Left lung (tissue), 14 donors: ENCODE measurements at places on chromosomes 7 and 10. TPM values are rescaled to one million over a fixed set of nuclear protein-coding genes. Genes with fewer than 3 reads are reported as not detected.

The MRPL32 gene
- polyA plus RNA-seq: 54.7 TPM

DNA sequence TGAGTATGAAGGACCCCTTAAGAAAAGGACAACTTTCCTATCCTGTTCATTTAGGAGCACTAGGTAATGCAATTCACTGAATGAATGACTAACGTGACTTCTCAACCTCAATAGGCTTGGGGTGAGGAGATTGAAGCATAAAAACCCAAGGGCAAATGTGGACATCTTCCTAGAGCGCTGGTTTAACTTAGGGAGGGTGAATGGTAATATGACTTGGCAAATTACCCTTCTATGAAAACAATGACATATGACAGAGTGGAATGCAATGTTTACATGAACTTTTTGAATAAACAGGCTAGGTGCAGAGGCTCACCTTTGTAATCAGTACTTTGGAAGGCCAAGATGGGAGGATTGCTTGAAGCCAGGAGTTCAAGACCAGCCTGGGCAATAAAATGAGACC lies 83.9 kb upstream of the ANK3 start:
- no peak for DNase-seq

- peak; percentile 25 for DNase-seq
Measured at GRCh38 chr10:22253580-22253882, 35.7 kb upstream of the EBLN1 start.

GRCh38 chr10:31644931-31645633 lies 283.5 kb downstream of the ARHGAP12 start:
- no peak for DNase-seq

The CALY gene
- polyA plus RNA-seq: not detected

DNA sequence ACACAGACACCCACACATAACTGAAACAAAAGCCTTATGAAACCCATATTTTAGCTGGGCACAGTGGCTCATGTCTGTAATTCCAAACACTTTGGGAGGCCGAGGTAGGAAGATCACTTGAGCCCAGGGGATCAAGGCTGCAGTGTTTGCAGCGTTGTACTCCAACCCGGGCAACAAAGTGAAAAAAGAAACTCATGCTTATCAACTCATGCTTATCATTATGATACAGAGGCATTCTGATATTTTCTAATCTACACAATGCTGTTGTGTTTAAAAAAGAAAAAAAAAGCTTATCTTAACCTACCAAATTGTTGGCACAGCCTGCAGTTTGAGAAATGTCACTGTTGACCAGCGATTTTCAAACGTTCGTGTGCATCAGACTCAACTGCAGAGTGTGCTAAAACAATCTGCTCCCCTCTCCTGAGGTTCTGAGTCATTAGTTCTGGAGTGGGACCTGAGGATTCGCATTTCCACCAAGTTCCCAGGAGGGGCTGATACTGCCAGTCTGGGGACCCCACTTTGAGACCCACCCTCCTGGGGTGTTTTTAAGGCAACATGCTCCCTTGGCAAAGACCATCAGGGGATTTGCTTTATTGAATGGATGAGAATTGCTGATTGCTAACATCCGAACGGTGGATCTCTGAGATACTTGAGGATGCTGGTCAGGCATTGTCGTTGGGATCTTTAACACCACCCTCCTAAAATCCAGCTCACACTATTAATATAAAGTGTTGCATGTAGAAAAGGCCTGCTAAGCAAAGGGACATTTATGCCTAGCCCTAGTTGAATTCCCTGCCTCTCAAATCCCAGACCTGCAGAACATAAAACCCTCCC lies 16.2 kb downstream of the CHST3 start:
- no peak for DNase-seq

The PRSS37 gene
- 0.62 TPM for polyA plus RNA-seq

GRCh38 chr10:100739517-100740368 lies 5.6 kb upstream of the PAX2 start:
- no peak for DNase-seq

The TDRD1 gene
- 0.15 TPM for polyA plus RNA-seq

GRCh38 chr10:14093730-14094484 lies 236.8 kb downstream of the FRMD4A start:
- DNase-seq: no peak

DNA sequence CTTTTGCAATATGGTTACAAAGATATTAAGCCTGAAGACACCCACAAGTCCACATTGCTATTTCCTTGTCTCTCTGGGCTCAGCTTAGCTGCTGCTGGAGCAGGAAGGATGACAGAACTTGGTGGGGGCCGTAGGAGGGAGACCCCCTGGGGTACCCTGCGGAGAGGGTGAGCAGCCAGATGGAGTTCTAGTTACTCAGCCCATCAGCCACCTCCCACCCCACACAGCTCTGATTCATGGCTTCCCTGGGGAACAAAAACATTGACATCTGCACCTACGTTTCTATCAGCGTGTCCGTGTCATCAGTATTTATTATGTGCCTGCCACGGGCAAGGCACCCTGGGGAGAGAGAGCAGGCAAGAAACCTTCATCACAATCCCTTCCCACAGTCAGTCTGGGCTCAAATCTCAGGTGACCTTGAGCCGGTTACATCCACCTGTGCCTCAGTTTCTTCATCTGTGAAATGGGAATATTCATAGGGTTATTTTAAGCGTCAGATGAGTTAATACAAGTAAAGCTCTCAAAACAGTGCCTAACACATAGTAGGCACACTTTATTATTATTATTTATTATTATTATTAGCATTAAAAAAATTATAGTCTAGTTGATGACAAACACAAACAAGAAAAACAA lies 131.5 kb downstream of the C10orf105 start:
- no peak for DNase-seq

DNA sequence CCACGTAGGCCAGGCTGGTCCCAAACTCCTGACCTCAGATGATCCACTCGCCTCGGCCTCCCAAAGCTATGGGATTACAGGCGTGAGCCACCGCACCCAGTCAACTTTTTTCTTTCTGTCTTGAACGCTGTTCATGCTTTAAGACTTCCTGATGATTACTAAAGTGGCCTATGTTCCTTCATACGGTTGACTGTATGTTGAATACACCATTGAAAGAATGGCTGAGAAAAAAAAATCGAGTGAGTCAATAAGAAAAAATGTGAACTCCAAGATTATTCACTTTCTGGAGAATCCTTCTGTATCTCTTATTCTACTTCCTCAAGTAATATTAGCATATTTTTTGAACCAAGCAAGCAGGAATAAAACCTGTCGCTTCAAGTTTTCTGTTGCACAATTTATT lies 955.0 kb downstream of the GATA3 start:
- DNase-seq: no peak

The KLLN gene
- 1.3 TPM for polyA plus RNA-seq

DNA sequence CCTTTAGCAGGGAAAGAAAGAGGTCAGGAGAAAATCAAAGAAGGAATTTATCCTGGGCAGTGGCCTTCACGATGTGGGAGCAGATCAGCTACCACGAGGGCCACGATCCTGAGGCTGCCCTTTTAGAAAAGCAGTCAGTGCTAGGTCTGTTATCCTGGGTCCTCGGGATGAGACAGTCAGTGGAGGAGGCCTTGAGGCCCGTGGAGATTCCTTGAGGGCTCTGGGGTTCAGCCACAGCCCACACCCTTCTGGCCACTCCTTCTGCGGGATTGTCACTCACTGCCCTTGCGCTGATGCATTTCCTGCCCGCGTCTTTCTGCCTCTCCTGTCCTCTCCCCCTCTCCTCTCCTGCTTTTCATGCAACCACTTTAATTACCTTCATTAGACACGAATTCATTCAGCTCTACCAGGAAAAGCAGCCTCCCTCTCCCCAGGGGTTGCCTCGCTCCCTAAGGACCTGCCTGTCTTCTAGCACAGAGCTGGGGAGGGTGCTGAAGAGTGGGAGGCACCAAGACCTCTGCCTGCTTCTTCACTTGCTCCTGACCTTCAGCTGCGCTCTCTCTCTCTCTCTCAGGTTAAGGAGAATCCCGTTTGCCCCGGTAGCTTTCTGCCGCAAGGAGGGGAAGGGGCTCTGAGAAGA lies 42.6 kb upstream of the LRRC4 start:
- no peak for DNase-seq

- DNase-seq: no peak
Measured at GRCh38 chr7:115478426-115478825, 552.1 kb downstream of the TFEC start.

The LRRC72 gene
- polyA plus RNA-seq: not detected

The HECW1 gene
- 2.9 TPM for polyA plus RNA-seq

- DNase-seq: no peak
Measured at GRCh38 chr7:16710651-16711050, 42.9 kb upstream of the TSPAN13 start.

- no peak for DNase-seq
Measured at GRCh38 chr10:48494073-48494472, 110.8 kb downstream of the ARHGAP22 start.

DNA sequence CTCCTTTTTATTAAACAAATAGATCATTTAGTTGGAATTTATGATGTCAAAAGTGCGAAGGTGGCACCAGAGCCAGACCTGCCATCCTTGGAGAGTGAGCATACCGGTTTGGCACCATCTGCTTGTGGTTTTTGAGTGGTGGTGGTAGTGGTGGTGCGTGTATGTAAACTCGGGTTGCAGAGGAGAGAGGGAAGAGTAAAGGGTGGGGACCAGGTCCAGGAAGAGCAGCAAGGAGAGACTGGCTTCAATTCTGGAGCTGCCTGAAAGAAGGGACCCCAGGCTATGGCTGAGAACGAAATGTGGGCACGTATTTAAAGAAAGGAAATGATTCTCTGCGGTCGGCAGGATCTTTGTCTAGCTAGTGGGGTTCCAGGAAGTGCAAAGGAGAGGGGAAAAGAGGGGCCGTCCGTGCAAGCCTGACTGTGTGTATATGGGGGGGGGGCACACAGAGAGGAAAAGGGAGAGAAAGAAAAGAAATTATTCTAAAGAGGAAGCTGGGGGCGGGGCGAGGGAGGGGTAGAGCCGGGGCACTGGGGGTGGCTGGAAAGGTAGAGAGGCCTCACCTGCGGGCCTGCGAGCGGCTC lies 448 bp upstream of the GOLGA7B start:
- no peak for DNase-seq

The GPRIN2 gene
- 13.5 TPM for polyA plus RNA-seq

DNA sequence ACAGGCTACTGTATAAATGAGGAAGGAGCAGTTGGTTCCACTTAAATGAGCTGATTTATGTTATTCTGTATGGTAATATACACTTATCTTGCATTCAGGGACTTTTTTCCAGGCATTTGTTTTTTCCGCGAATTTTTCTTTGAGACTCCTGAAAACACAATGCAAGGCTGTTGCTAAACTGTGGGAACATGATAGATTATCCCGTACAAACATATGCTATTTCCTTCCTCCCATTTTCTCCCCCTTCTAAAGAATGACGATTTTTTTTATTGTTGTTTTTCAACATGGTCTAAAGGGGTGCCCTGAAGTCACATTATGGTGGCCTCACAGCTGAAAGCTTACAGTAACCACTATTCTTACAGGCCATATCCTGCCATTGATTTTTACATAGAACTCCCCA lies 523.9 kb upstream of the NRP1 start:
- no peak for DNase-seq

DNA sequence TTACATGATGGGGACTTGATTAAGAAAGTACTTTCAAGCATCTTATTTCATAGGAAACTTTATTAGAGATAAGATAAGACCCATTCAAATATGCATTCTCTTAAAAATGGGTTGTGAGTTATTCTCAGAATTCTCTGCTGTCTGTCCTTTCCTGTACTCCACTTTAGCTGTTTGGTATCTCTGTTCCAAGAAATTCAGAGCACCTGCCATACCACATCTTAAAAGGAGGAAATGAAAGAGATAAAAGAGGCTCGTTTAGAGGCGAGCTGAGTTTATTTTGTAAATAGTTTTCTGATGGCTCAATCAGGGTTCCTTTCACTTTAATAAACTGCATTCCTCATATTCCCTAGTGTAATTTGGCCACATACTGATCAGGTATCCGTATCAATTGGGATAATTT lies 87.2 kb downstream of the MDFIC start:
- DNase-seq: no peak

- no peak for DNase-seq
Measured at GRCh38 chr10:113960617-113961181, 83.0 kb upstream of the ADRB1 start.

DNA sequence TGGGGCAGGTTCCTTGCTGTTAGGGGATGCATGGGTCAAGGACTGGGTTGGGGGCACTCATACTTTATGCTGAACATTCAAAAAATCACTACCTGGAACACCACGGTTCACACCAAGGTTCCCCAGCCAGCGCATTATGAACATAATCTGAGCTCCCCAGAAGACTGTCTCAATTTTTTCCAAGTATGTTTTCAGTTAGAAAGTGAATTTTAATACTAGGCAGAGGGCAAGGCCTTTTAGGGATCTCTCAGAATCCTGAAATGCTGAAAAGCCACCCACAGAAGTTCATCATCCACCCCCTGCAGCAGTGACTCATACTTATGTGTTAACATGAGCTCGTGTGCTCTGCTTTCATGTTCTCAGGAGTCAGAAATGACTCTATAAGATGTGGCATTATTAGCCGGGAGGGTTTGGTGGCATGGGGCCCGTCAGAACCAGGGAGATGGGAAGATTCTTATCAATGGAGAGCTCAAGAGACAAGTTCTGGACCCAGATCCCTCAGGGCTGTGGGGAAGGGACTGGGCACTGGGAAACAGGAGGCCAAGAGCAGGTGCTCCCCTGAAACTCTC lies 185.2 kb upstream of the ITGB1 start:
- DNase-seq: no peak

DNA sequence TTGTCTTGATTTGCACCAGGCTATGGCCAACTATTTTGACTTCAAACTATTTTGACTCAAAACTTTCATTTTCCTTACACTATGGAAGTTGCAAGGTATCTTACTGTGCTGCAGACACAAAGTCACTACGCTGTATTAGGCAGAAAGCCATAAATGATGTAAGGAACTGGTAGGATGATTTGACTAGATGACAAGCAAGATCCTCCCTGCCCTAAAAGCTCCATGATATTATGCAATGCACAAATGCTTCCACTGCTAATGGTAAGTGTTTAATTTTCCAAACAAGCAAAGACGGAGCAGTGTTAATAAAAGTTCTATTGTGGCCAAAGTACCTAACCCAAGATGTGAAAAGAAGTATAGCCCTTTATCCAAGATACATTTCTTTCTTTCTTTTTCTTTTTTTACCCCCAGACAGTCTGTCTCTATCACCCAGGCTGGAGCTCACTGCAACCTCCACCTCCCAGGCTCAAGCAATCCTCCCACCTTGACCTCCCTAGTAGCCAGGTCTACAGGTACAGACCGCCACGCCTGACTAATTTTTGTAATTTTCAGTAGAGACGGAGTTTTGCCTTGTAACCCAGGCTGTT lies 98.2 kb downstream of the ANK3 start:
- DNase-seq: no peak

The UNC5B gene
- polyA plus RNA-seq: 26.3 TPM

DNA sequence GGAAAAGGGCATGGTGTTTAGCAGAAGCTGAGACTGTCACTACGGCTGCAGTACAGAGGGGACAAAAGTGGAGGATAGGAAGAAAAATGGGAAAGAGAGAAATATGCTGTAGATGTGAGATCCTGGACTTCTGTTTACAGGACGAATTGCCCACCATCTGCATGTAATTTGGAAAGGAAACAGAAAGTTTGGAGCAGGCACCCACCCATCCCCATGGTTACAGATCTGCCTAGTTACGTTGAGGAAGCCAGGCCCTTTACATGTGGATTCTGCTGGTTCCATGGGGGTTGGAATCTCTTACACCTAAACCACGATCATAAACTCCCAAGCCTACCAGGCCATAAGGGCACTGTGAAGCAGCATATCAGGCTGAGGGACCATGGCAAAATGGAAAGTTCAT lies 84.3 kb downstream of the WDFY4 start:
- DNase-seq: no peak

- DNase-seq: no peak
Measured at GRCh38 chr10:72248468-72249151, 25.1 kb upstream of the DDIT4 start.

The KIF20B gene
- 11.3 TPM for polyA plus RNA-seq

The NKX1-2 gene
- polyA plus RNA-seq: not detected

- peak; percentile 61 for DNase-seq
Measured at GRCh38 chr10:59362144-59362958, at the start of gene FAM13C. FAM13C (minus strand) TSS chr10:59362549; CDS start chr10:59362460, 89 bp downstream.

- no peak for DNase-seq
Measured at GRCh38 chr7:136947347-136947746, 78.9 kb downstream of the CHRM2 start.
